ENCODE measurements at places on chromosomes 11 and 22.

DNA sequence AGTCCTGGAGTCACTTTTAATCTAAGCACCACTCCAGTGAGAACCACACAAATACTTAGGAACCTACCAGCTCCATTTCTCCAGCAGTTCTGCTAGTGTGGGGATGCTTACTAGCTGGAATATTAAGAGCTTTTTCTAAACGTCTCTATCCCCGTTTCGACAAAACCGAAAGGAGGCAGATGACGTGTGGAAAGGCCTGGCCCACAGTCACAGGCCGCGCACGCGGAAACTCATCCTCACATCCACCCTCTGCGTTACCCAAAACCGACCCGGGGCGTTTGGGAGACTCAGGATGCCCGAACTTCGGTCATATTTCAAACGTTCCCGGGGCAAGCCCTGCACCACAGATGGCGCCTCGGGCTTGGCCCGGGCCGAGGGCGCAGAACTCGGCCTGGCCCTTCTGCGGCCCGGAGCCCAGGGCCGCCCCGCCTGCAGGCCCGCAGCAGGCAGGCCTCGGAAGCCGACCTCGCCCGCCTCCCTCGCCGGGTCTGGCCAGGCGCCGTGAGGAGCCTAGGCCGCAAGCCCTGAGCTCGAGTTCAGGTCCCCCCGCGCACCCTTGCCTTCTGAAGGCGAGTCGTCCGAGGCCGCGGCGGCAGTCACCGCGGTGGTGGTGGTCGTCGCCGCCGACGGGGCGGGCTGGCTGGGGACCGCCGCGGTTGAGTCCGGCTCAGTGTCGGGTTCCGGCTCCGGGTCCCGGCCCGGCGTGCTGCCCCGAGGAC, 473 bp downstream of the FNBP4 start:
- DNase-seq = peak; percentile 71

DNA sequence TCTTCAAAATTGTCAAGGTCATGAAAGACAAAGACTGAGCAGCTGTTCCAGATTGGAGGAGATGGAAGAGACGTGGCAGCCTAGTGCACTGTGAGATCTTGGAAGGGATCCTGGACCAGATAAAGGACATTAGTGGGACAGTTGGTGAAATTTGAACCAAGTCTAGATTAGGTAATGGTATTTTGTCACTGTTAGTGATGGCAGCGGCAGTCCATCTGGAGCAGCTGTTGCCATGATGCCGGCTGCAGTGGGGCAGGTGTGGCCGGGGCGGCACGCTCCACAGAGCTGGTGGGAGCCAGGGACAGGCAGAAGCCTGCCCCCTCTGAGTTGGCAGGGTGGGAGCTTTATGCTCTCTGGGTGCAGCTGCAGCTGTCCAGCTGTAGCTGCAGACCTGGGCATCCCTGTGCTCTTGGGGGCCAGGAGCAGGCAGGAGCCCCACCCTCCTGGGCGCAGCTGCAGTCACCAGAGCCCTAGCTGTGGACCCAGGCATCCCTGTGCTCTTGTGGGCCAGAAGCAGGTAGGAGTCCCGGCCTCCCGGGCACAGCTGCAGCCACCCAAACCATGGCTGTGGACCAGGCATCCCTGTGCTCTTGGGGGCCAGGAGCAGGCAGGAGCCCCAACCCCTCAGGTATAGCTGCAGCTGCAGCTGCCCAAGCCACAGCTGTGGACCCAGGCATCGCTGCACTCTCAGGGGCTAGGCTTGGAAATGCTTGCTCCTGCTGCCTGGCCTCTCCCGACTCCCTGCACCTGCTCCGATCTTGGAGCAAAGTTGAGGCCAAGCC, 20.7 kb downstream of the DIXDC1 start:
- no peak for DNase-seq

GRCh38 chr11:116693593-116694348, 79.0 kb downstream of the BUD13 start:
- no peak for DNase-seq

- no peak for DNase-seq
Measured at GRCh38 chr22:23215294-23216241, 35.3 kb downstream of the BCR start.

DNA sequence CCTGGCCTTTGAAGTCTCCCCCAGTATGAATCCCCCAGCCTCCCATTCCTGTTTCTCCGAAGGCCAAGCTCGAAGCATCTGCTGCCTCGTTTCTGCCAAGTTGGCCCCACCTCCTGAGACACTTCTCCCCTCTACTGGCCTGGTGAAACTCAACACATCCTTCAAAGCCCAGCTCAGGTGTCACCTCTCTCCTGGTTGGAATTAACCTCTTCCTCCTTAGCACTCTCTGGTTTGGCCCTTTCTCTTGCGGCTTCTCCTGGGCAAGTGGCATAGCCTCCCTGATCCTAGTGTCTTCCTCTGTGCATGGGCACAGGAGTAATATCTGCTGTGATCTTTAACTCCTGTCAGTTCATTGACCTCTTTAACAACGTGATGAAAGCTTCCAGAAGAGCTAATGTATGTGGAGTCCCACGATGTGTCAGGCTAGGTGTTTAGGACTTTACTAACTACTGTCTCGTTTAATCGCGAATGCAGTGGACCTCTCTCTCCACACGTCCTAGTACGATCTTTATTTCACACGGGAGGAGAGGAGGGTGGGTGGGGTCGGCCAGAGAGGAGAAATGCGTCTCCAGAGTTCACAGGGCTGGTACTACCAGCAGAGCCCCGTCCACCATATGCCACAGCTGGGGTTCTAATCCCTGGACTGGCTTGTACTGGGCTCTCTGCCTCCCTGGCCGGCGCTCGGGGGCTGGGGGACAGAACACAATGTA, 826 bp upstream of the PTPRJ start:
- DNase-seq = no peak

DNA sequence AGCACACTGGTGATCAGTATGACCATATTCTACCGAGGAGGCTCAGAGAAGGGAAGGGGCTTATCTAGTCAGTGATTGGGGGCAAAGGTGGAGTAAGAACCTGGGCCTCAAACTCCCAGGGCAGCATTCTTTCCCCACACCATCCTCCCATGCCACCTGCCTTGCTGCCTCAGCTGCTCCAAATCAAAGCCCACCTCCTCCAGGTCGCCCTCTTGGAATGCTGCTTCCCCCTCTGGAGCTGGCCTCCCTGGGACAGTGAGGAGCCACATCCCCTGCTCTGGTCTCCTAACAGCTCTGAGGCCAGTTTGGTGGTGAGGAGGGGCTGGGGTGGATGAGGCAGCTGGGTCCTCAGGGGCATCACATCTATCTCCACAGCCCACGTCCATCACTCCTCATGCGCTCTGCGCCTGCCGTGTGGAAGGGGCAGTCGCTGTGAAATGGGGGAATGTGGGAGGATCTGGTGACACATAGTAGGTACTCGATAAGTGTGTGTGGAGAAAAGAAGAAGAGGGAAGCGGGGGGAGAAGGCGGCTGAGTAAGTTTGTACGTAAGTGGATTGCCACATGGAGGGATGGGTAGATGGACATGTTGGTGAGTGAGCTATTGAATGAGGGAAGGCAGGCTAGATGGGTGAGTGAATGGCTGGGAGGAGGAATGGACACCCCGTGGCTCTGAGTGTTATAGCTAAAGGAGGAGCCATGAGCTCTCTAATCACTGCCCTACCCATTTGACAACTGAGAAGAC, 16.1 kb upstream of the ARHGEF17 start:
- no peak for DNase-seq

GRCh38 chr22:37021041-37021440, 1.5 kb downstream of the MPST start:
- DNase-seq = no peak

DNA sequence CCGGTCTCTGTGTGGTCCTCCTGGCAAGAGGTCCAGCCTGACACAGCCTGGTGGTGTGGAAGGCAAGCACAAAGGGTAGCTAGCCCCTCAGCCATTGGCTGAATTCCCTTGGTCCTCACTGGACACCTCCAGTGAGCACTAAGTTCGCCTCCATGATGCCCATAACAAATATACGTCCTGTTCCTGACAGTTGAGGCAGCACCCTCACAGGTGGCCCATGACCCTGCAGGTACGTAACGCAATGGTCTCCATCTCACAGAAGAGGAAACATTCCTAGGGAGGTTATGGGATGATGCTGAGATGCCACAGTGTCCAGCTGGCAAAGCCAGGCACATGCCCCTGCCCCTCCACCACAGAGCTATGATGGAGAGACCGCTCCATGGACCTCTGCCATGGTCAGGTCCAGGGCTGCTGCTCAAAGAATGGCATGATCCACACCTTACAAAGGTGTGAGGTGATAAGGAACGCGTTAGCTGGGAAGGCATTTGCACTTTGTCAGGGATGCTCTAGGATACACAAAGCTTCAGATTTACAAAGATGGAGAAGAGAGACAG, 1.4 kb upstream of the GNAZ start:
- no peak for DNase-seq

- no peak for DNase-seq
Measured at GRCh38 chr11:117232911-117233409, 489 bp downstream of the RNF214 start.

DNA sequence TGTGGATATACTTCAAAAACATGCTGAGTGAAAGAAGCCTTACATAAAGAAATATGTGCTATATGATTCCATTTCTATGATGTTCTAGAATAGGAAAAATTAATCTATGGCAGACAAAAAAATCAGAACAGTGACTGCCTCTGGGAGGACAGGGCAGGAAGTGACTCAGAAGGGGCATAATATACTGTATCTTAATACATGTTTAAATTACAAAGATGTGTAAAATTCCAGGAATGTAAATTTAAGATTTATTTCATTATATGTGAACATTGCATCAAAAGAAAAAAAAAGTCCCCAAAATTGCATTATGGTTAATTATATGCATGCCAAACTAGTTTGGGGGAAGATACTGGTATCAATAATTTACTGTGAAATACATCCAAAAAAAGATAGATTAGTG, 32.2 kb downstream of the SBF2 start:
- DNase-seq = no peak

DNA sequence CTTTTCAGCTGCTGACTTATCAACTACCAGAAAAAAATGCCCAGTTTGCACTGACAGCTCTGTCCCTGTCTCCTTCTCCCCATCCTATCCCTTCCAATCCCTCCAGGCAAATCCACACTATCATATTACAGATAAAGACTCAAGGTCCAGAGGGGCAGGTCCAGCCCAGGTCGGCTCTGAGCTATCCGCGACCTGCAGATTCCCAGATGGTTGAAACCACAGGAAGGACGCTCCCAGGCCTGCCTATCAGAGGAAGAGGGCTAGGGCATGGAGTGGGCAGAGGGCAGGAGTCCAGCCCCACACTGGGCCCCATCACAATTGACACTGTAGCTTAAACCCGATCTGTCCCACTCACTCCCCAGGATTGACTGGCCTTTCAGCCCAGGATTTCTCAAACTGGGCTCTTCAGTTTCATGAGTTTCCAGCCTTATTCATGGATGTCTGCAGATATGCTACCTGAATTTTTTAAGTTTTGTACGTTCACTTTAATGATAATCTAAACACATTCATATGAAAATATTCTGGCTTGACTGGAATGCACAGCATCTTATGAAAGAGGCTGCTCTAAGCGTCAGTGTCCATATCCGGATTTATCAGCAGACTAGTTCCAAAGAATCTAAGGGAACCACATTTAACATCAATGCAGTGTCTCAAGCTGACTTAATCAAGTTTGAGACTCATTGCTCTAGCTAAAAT, 16.4 kb upstream of the FCHSD2 start:
- peak; percentile 65 for DNase-seq

GRCh38 chr11:86453290-86454030, 78.8 kb downstream of the CCDC81 start:
- DNase-seq = no peak

DNA sequence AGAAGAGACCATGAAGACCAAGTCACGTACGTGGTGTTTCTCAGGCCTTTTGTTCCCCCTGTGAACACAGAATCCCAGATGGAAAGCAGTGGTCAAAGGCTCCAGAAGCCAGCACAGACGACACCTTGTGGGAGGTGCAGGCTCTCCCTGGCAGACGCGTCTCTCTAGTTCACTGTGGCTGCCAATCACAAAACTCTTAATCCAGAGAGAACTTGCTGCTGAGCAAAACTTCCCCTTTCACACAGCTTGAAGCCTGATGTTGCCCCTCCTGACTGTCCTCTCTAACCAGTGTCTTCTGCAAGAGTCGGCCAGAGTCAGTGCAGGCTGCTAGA, 67.1 kb downstream of the PIWIL3 start:
- DNase-seq = no peak

- no peak for DNase-seq
Measured at GRCh38 chr11:66495401-66495854, 15.0 kb upstream of the BBS1 start.

DNA sequence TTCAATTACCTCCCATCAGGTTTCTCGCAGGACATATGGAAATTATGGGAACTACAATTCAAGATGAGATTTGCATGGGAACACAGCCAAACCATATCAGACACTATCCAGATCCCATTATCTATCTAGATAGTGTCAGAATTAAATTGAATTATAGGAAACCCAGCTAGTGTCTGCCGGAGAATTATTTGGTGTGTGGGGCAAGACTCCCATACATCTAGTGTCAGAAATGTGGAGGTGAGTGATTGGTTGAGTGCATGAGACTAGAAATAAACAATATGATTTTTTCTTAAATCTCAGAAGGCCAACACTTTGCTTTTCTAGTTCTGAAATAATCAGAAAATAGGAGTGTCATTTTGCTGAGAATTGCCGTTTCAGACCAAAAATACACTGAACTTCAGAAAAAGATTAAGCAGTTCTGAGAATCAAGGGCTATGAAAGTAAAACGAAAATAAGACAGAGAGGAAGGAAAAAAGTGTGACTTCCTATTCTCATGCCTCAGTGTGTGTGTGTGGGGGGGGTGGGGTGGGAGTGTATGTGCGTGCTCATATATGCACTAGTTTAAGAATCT, 21.3 kb downstream of the CASP12 start:
- no peak for DNase-seq

Data from hepatocyte (in vitro differentiated cells).